NCI-H1105 (cell line): ENCODE measurements at places on chromosomes 1 and 21.

DNA sequence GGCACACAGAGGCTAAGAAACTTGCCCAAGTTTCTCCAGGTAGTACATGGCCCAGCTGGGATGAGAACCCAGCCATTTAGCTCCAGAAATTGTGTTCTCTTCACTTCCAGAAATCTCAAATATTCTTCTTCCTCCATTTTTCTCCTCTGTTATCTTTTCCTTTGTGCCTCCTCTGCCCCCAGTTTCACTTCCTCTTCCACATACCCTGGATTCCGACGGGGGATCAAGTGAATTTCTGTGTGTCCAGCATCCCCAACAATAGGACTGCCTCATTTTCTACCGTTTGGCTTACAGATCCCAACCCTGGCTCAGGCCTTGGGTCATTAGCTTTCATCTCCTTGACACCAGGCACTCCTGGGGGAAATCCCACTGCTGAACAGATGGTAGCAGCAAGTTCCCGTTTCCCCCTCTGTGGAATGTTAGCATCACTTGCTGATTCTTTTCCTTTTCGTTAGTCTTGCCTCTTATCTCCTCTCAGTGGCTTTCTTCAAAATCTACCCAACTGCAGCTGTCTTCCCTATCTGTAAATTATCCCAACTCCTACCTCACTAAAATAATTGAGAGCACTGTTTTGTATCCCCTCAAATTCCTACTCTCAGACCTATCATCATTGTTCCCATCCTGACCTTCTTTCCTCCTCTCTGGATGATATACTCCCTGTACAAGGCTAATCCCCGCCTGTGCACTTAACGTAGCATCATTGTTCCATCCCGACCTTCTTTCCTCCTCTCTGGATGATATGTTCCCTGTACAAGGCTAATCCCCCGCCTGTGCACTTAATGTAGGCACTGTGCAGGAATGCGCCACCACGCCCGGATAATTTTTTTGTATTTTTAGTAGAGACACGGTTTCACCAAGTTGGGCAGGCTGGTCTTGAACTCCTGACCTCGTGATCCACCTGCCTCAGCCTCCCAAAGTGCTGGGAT, 36.5 kb downstream of the SCCPDH start:
- no peak for DNase-seq

- no peak for DNase-seq
These were observed 542.7 kb upstream of the ADGRL4 start for GRCh38 chr1:79549201-79549600.

- DNase-seq, result no peak
These were observed 622 bp upstream of the TMPRSS2 start for GRCh38 chr21:41508415-41509144.

- no peak for DNase-seq
These were observed 91.4 kb downstream of the HMCN1 start for GRCh38 chr1:185825556-185825955.

DNA sequence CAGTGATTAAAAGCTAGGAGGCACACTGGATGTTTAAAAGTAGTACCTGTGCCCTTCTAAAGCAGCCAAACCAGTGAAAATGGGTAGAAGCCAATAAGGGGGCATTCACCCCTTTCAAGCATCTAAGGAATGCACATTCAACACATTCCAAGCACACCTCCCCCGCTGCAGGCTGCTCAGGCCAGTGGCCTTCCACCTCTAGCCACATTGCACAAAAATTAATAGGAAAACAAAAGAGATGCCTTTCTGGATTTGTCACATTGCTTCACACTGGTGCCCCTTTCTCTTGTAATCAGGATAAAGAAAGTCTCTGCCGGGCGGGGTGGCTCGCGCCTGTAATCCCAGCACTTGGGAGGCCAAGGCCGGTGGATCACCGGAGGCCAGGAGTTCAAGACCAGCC, 834.0 kb downstream of the USP25 start:
- DNase-seq, result no peak

- no peak for DNase-seq
These were observed 26.2 kb upstream of the KIF26B start for GRCh38 chr1:245128381-245129101.

- DNase-seq, result no peak
These were observed 33.1 kb downstream of the GABPA start for GRCh38 chr21:25767921-25768320.

DNA sequence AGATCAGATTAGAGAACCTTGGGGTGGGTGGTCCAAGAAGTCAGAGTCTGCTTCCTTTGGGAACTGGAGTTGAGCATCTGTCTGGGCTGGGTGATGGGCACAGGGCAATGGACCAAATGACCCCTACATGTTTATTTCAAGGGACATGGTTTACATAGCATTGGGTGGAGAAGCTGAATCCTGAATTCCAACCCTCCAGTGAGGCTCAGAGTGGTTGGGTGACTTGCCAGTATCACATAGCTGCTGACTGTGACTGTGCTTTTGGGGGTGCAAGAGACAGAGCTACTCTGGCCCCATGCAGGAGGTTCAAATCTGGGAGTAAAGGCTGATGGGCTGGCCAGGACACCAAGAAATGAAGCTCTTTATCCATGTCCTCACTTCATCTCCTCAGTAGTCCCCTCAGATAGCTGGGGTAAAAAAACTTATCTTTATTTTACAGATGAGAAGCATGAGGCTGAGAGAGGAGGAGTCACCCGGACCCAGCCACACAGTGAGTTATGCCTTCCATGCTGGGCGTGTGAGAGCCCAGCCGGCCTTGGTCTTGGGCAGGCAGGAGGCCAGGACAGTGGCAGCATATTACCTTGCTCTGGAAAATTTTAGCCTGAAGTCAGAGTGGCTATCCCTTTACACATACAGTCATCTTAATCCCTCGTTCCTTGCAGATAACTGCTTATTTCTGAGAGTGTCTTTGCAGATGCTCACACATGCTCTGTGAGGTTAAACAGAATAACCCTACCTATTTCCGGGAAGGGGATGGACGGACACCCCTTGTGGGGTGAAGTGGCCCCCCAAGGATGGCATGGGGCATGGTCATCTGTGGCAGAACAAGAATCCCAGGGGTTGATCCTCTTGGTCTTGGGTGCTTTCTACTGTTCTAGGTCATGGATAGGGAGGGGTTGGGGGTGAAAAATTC, 2.8 kb upstream of the SERINC2 start:
- DNase-seq, result no peak
